Glutamatergic neuron (in vitro differentiated cells): ENCODE measurements at places on chromosomes 16 and 17.

DNA sequence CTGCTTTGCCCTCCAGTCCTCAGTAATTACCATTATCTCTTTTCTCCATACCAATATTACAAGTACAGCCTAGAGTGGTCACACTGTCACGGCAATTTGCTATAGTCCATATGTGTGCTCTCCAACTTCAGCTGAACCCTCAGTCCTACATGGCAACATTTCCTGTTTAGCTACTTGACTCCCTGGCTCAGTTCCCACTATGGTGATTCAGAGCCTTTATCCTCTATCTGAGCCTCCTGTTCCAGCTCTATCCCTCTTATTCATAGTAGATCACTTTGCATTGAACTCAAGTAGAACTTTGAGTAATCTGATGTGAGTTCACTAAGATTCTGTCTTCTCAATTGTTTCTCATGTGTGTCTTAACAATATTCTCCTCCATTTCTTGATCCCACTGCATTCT, 43.7 kb upstream of the GOSR1 start:
- no peak for DNase-seq
- no peak overlapping the region for H3K27ac ChIP-seq
- H3K4me1 ChIP-seq = no peaks in the 10 kb centered on the region

DNA sequence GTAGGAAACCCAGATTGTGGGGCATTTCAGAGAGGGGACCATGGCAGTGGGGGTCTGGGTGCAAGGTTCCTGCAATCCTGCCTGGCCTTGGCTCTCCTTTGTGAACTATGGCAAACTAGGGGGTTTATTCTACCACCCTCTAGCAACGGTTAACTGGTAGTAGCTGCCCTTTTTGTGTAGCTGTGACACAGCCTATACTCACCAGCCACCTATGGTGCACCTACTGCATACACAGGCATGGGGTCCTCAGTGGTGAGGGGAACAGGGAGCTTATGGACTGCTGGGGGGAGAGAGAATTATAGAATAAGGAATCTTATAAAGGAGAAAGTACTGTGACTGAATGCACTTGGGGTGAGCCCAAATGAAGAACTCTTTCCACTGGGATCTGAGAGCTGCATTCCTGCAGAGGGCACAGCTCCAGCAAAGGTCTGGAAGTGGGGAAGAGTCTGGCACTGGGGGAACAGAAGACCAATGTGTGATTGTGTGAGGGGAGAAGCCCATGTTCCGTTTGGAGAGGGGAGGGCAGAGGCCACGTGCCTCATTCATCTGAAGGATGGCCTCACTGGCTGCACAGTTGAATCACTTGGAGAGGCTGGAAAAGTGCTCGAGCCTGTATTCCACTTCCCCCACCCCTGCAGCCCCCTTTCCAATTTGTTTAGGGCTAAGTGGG, 2.1 kb downstream of the MT1X start:
- H3K27me3 ChIP-seq = no peaks in the 10 kb centered on the region
- H3K36me3 ChIP-seq = peaks cover 12% of the 10 kb centered on the region

GRCh38 chr17:78281249-78281845, 49.9 kb downstream of the TMEM235 start:
- H3K36me3 ChIP-seq = no peaks in the 10 kb centered on the region
- H3K4me1 ChIP-seq = no peaks in the 10 kb centered on the region
- no peak overlapping the region for H3K4me3 ChIP-seq
- H3K27ac ChIP-seq = no peak overlapping the region
- DNase-seq = no peak

GRCh38 chr17:68849673-68850610, 105.2 kb downstream of the ABCA8 start:
- no peak for DNase-seq
- no peaks in the 10 kb centered on the region for H3K4me1 ChIP-seq
- peaks cover 4% of the 10 kb centered on the region for H3K27me3 ChIP-seq
- H3K4me3 ChIP-seq = no peak overlapping the region

DNA sequence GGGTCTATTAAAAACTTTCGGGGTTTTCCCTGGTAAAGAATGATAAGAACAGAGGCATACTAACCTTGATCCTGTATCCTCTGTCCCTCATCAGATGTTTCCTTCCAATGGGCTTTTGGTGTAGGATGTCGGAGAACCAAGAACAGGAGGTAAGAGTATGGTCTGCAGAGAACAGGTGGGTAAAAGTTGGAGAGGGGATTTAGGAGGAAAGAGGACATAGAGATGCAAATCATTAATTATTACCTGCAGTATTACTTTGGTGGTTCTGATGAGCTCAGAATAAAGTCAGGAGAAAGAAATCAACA, 4.3 kb downstream of the SNX11 start:
- H3K27me3 ChIP-seq = no peaks in the 10 kb centered on the region
- peaks cover 14% of the 10 kb centered on the region for H3K4me1 ChIP-seq
- peaks cover 6% of the 10 kb centered on the region for H3K36me3 ChIP-seq
- DNase-seq = no peak
- H3K4me3 ChIP-seq = no peak overlapping the region

GRCh38 chr17:64639516-64639915, 22.6 kb downstream of the SMURF2 start:
- H3K27me3 ChIP-seq = no peaks in the 10 kb centered on the region
- peaks cover 2% of the 10 kb centered on the region for H3K4me1 ChIP-seq
- no peak overlapping the region for H3K27ac ChIP-seq
- H3K4me3 ChIP-seq = no peak overlapping the region
- DNase-seq = no peak
- no peaks in the 10 kb centered on the region for H3K36me3 ChIP-seq

GRCh38 chr16:10031473-10031872, 150.8 kb downstream of the GRIN2A start:
- no peak overlapping the region for H3K4me3 ChIP-seq
- H3K27ac ChIP-seq = no peak overlapping the region
- H3K36me3 ChIP-seq = no peaks in the 10 kb centered on the region
- H3K4me1 ChIP-seq = no peaks in the 10 kb centered on the region

DNA sequence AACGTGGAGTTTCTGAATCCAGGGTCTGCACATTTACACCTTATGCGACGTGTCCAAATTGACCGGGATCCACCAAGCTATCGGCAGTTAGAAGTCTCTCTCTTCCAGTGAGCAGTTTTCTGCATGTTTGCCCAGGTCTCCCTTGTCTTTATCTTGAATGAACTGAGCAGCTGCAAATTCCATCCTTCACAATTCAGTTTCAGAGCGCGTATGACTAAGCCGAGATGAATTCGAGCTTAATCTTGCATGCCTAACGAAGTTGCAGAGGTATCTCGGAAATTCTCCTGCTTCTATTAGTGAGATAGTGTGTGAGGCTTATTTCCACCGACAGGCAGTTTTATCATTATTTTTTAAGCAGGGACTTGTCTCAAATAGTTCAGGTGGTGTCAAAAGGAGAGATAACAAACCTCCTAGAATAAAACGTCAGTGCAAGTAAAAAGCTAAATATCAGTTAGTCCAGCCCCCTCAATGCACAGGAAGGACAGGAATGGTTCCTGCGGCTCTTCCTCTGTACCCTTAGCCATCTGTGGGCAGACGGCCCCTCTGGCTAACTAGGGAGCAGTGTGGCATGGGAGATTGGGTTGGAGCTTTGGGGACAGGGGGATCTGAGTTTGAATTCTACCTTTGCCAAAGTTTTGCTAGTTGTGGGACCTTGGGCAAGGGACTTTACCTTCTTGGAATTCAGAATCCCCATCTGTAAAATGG, 93.0 kb upstream of the GPR139 start:
- no peak overlapping the region for H3K4me3 ChIP-seq
- no peaks in the 10 kb centered on the region for H3K4me1 ChIP-seq
- H3K27ac ChIP-seq = no peak overlapping the region
- H3K27me3 ChIP-seq = no peaks in the 10 kb centered on the region
- H3K36me3 ChIP-seq = no peaks in the 10 kb centered on the region

GRCh38 chr17:41392278-41392677, 5.1 kb downstream of the KRT31 start:
- no peak for DNase-seq
- H3K36me3 ChIP-seq = no peaks in the 10 kb centered on the region

- no peak for DNase-seq
- peaks cover 30% of the 10 kb centered on the region for H3K4me1 ChIP-seq
- no peaks in the 10 kb centered on the region for H3K36me3 ChIP-seq
- peak overlapping the region; percentile 55 for H3K27ac ChIP-seq
- H3K4me3 ChIP-seq = peak overlapping the region; percentile 85
- peaks cover 25% of the 10 kb centered on the region for H3K27me3 ChIP-seq
These were observed 1.9 kb downstream of the RTN4RL1 start for GRCh38 chr17:2023256-2023655.

- H3K36me3 ChIP-seq = no peaks in the 10 kb centered on the region
- no peak for DNase-seq
- H3K4me3 ChIP-seq = no peak overlapping the region
- no peak overlapping the region for H3K27ac ChIP-seq
These were observed 4.9 kb downstream of the TNRC6C start for GRCh38 chr17:77963441-77963840.

GRCh38 chr16:88461331-88462269, 8.5 kb downstream of the ZFPM1 start:
- no peak overlapping the region for H3K27ac ChIP-seq
- DNase-seq = no peak
- H3K4me1 ChIP-seq = peaks cover 6% of the 10 kb centered on the region
- H3K36me3 ChIP-seq = no peaks in the 10 kb centered on the region
- peaks cover 4% of the 10 kb centered on the region for H3K27me3 ChIP-seq
- H3K4me3 ChIP-seq = no peak overlapping the region

DNA sequence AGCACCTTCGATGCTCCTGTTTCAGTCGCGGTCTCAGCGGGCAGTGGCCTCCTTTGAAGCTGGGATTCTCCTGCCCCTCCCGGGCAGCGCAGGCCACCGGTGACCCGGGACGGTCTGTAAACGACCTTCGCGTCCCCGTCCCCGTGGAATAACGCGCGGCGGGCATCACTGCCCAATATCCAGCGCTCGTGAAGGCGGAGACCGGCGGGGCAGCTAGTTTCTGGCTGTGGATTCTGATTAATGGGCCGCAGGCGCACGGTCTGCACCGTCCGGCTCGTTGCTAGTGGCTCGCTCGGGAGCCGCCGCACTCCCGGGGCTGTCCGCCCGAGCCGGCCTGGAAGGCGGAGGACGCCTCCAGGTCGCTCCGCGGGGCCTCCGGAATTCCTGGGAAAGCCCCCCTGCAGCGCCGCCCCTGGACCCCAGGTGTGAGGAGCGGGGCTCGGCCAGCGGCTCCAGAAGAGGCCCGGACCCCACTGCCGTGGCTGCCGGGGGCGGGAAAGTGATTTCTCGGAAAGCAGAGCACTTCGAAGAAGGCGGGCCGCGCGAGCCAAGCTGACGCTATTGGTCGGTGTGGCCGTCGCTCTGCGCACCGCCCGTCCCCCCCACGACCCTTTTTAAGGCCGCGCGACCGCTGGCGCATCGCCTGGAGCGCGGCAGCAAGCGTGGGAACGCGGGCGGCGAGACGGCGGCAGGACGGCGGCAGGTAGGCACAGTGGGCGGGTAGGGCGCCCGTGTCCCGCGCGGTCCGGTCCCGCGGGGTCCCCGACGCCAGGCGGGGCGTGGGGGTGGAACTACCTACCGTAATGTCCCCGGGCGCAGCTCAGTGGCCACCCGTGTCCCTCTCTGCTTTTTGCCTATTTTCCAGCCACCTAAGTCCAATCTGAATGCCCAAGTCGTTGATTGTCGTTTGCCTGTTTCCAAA, at the start of gene IRF8:
IRF8 (plus strand) TSS at position 642 of the 922 bp plus-strand sequence. CDS start 3,854 bp downstream, outside the sequence.
- H3K4me3 ChIP-seq = peak within 1 kb of the TSS; percentile 80
- peaks cover 21% of the 10 kb centered on the region for H3K4me1 ChIP-seq
- peak; percentile 68 for DNase-seq
- no peak within 1 kb of the TSS for H3K27ac ChIP-seq

DNA sequence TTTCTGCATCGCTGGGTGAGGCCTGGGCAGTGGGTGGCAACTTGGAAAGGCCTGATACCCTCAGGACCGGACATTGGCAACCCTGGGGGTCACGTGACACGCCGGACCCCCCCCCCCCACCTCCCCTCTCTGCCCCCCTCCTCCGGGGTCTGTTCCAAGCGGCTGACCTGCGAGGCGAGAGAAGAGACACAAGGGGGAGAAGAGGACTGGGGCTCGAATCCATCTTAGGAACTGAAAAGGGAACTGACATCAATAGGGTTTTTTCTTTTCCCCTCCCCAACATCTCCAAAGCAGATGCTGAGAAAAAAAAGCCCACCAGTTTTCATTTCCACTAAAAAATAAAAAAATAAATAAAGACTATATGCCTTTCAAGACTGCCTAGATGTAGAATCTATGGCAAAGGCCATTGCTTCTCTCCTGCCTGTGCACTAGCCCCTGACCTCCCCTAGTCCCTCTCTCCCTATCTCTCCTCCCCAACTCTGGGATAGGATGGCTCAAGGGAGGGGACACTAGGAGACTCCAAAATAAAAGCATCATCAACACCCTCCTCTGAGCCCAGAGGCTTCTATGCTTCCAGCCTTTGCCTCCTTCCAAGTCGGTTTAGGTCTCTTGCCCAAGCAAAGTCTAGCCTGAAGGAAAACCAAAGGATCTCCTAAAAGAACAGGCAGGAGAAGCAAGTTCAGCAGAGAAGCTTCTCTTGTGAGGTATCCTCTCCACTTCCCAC, 7.7 kb upstream of the HOXB2 start:
- peaks cover 44% of the 10 kb centered on the region for H3K27me3 ChIP-seq
- H3K36me3 ChIP-seq = no peaks in the 10 kb centered on the region
- H3K4me1 ChIP-seq = peaks cover 9% of the 10 kb centered on the region
- H3K4me3 ChIP-seq = no peak overlapping the region
- no peak for DNase-seq

- no peaks in the 10 kb centered on the region for H3K36me3 ChIP-seq
- H3K4me3 ChIP-seq = no peak overlapping the region
- no peaks in the 10 kb centered on the region for H3K4me1 ChIP-seq
- no peak for DNase-seq
- peaks cover 1% of the 10 kb centered on the region for H3K27me3 ChIP-seq
These were observed 11.5 kb downstream of the CENPN start for GRCh38 chr16:81018496-81018895.

DNA sequence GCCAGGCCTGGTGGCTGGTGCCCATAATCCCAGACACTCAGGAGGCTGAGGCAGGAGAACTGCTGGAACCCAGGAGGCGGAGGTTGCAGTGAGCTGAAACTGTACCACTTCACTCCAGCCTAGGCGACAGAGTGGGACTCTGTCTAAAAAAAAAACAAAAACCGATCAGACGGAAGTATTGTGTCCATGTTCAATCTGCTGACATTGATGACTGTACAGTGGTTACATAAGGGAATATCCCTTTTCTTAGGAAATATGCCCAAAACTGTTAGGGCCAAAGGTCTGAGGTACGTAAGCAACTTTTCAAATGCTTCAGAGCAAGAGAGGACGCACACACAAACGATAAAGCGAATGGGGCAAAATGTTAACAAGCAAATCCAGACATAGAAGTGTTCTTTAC, 69.8 kb upstream of the DNAH17 start:
- no peaks in the 10 kb centered on the region for H3K36me3 ChIP-seq
- H3K4me3 ChIP-seq = no peak overlapping the region
- no peak for DNase-seq
- H3K27ac ChIP-seq = no peak overlapping the region

GRCh38 chr17:38400286-38400685, 28.0 kb upstream of the ARHGAP23 start:
- peaks cover 10% of the 10 kb centered on the region for H3K4me1 ChIP-seq
- H3K27ac ChIP-seq = no peak overlapping the region

GRCh38 chr16:63385714-63386432, 1349.6 kb upstream of the CDH8 start:
- no peak overlapping the region for H3K4me3 ChIP-seq
- H3K36me3 ChIP-seq = no peaks in the 10 kb centered on the region
- no peaks in the 10 kb centered on the region for H3K4me1 ChIP-seq
- H3K27ac ChIP-seq = no peak overlapping the region

- peaks cover 9% of the 10 kb centered on the region for H3K4me1 ChIP-seq
- DNase-seq = no peak
These were observed 67.8 kb downstream of the GOSR1 start for GRCh38 chr17:30545024-30545423.
